ENCODE measurements at places on chromosomes 11 and 22.

- no peak for ATAC-seq
Measured at GRCh38 chr11:76684516-76684915, 14.0 kb upstream of the LRRC32 start.

DNA sequence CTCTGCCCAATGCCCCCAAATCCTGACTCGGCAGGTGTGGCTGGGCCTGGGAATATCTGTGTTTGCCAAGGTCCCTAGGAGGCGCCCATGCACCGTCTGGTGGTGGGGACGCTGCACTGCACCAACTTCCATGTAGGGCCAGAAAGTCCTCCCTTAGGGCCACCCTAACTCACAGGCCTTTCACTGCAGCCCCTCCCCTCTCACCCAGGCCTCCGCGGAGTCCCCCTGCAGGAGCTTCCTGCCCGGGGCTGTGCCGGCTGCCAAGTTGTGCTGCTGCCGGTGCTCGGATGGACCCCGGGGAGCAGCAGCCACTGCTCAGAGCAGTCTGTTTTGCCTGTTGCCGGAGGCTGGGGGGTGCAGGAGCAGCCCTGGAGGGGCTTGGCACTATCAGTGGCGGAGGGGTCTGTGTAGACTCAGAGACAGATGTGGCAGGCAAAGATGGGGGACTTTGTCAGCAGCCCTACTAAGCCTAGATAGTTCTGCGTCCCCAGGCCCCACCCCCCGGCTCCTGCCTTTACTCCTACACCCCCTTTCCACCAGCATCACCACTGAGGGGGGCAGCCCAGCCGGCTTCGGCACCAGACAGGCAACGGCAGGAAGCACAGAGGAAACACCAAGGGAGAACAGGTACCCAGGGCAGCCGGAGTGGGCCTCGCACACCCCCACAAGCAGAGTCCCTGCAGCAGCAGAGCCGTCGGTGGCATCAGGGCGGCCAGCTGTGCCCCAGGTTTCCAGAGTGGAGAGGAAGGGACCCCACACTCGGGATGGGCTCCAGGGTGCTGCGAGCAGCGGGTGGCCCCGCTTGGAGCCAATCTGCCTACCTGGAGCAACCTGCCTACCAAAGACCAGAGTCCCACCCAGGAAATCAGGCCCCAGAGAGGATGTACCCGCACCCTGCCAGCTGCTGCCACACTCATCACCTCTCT is 124.3 kb downstream of the TRIM29 start:
- ATAC-seq = peak; percentile 86

GRCh38 chr11:124483422-124483821 is 37.9 kb upstream of the OR8B8 start:
- no peak for ATAC-seq

DNA sequence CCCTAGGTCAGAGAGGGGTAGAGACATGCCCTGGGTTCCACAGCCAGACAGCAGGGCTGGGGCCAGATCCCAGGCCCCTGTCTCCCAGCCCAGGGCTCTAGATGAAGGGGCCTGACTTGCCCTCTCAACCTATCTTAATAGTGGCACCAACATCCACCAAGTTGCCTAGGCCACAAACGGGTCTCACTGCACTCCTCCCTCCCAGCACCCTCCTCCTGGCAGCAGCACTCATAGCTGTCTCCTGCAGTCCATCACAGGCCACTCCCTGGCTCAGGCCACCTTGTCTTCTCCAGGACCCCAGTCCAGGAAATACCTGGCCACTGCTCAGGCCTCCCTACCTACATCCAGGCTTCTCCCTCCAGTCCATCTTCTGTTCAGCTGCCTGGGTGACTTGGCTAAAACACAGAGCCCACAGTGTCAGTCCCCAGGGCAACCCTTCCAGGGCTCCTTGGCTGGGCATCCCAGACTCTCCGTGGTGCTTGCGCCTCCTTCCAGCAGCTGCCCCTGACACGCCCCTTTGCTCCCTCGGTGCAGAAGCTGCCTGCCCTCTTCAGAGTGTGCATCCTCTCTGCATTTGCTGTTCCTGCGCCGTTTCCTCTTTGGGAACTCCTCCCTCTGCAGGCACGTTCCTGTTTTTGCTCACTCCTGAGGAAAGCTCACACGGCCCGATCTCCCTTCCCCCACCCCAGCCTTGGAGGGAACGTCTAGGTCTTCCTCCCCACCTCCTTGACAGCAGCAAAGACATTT is 40.5 kb downstream of the LRRC32 start:
- no peak for ATAC-seq

DNA sequence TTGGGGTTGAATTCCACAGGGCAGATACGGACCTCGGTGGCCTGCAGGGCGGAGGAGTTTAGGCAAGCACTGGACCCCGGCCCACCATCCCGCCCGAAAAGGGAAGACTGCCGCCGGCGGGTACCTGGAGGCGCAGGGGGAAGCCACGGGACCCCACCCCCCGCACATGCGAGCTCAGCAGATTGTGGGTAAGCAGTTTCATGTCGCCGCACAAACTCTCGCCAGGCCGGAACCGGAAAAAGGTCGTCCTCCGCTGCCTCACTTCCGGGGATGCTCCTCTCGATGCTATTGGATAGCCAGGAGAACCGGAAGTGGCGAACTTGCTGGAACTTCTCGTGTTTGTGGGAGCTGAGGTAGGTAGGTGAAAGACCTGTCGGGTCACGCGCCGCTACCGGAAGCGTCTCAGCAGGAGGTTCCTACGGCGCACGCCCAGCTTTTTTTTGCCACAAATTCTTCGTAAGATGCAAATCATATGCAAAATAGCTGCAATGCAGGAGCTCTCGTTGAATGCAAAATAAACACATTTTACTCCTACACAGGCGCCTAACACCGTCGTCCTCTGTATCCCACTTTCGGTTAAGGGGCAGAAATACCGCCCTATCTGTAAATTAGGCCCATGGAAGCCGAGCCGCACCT is at the start of gene TRMT112:
TRMT112 (minus strand) TSS at position 235 of the 636 bp plus-strand sequence; CDS start at position 202, 33 bp downstream.
- ATAC-seq = peak; percentile 86

All from motor neuron (in vitro differentiated cells).